CD4-positive, alpha-beta memory T cell (primary cell): ENCODE measurements at places on chromosomes 6 and 20.

DNA sequence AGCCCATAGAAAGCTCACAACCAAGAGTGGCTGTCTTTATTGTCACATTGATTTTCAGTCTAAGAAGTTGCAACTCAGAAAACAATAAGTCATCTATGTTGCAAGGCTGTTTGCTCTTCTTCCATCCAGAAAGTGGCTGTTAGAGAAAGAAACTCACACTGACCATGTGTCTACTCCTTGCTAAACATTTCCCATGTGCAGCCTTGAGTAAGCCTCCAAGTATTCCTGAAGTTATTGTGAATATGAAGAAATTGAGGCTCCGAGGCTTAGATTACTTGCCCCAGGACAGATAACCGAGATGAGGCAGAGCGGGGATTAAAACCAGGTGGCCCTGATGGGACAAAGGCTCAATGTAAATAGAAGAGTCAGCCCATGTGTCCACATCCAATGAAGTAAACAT lies 105.0 kb downstream of the SPTLC3 start:
- DNase-seq = no peak

DNA sequence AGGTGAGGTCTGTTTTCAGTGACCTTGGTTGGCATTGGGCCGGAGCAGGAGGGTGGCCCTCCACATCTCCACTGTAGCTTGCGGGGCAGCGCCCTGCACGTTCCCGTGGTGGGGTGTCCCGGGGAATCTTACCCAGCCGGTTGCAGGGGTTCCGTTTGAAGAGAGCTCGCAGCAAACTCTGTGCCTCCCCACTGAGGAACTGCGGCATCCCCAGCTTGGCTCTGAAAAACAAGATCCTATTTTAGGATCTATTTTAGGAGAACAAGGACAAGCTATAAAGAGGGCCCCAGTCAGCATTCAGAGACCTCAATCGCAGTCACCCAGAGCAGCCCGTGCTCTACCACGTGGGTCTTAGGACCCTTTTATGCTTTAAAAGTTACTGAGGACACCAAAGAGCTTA lies 97.8 kb downstream of the RAMACL start:
- DNase-seq = no peak

- no peak for DNase-seq
Measured at GRCh38 chr6:38846361-38846760, 131.2 kb downstream of the DNAH8 start.

- no peak for DNase-seq
Measured at GRCh38 chr6:36245572-36246061, 24.2 kb upstream of the PNPLA1 start.

GRCh38 chr6:146544616-146545182 lies 1.1 kb downstream of the RAB32 start:
- no peak for DNase-seq
